Fibroblast of pulmonary artery (primary cell): ENCODE measurements at places on chromosomes 13 and 19.
A peak's percentile ranks its signal among the peaks of the same experiment; 100 is the strongest.

DNA sequence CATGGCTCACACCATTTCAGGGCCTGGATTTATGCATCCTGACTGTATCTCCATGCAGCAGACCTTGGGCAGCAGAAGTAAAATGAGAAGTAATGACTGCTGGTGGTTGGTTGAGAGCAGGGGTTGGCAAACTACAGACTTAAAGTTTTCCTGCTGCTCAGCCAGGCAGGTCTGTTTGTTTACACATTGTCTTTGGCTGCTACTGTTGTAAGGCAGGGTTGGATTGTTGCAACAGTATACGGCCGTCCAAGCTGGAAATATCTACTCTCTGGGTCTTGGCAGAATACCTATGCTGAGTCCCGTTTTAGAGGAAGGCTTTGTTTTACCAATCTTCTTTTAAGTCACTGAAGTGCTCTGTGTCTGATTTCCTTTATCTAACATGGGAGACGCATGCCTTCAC is 13.5 kb downstream of the SNRNP70 start:
- DNase-seq = no peak

DNA sequence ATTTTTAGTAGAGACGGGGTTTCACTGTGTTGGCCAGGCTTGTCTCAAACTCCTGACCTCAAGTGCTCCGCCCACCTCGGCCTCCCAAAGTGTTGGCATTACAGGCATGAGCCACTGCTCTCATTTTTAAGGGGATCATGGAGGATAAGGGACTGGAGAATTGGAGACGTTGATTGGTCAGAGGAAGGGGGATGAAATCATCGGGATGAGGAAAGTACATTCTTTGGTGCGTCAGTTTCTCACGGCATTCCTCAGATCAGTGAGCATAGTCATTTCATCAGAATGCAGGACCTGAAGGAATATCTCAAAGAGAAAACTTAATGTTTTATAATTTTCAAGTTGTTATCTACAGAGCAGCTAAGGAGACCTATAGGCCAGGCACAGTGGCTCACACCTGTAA is 14.0 kb downstream of the ZNF114 start:
- DNase-seq = peak; percentile 90

DNA sequence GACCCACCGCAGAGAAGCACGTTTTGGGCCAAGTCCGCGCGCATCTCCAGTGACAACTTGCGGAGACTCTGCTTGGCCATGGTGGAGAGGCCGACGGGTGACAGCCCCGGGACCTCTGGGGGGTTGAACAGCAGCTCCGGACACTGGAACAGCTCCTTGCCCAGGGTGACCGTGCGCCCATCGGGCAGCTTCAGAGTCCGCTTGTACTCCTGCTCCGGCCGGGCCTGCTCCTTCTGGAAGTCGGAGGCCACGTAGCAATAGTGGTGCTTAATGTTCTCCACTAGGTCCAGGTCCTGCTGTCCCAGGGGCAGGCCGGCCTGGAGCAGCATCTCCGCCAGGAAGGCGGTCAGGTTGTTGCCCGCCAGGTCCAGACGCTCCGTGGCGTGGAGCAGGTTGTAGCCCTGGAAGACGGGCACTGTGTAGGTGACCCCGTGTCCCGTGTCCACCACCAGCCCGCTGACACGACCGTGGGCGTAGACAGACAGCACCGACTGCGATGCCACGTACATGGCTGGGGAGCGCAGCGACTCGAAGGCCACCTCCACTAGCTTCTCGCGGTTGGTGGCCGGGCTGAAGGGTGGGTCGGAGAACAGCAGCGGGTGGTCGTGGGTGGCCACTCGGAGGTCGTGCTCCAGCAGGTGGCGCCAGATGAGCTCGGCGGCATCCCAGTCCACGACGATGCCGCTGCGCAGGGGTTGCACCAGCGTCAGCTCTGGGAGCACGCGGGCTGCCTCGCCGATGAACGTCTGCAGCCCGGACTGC is 743 bp downstream of the ACTL9 start:
- no peak for DNase-seq

DNA sequence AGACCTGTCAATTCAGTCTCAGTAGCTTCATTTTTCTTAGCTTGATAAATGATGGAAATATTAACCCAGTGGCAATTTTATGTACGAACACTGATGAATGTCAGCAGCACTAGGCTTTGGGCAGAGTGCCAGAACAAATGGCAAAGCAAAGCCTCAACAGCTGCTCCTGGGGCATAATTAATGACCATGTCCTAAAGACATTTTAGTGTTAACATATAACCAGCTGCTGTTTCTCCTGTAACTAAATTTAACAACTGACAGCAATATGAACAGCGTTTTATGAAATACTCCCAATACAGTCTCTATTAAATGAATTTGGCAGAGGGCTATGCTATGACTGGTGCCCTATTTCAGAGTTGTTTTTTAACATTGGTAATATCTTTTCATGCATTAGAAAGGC is 47.1 kb downstream of the ZNF568 start:
- DNase-seq = no peak

GRCh38 chr13:102322211-102322610 is 79.6 kb downstream of the FGF14 start:
- no peak for DNase-seq

- DNase-seq = peak; percentile 58
These were observed 9.3 kb upstream of the HIF3A start for GRCh38 chr19:46287585-46287984.

DNA sequence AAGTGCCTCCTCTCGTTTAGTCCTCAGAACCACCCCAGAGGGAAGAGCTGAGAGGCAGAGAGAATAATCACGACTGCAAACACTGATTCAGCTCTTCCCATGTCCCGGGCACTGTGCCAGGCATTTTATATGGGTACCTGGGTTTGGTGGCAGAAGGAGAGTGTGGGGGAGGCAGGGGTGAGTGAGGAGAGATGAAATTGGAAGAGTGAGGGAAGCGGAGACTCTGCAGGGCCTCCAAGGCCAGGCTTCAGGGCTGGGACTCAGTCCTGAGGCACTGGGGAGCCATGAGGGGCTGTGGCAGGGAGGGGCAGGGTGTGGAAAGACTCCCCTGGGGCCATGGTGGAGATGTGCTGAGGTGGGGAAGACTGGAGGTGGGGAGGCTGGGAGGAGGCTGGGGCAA is 8.7 kb downstream of the SYNGR4 start:
- no peak for DNase-seq

- no peak for DNase-seq
These were observed 135.2 kb downstream of the DCT start for GRCh38 chr13:94344126-94344818.

DNA sequence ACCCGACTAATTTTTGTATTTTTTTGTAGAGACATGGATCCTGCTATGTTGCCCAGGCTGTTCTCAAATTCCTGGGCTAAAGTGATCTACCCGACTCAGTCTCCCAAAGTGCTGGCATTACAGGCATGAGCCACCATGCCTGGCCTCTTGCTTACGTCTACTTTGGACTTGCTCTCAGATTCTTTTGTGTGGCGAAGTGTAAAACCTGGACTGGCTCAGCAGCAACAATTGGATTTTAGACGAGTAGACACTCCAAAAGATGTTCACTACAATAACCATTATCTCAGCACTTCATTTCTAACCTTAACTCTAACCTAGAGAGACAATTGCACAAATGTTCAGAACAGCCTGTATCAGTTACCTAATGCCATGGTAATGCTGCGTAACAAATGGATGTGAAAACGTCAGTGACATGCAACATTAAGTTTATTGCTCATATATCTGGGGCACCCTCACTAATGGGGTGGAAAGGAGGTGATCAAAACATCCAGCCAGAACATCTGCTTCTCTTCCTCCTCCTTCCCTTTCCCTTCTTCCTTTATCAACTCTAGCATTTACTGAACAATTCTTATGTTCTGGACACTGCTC is 124.9 kb upstream of the MRI1 start:
- no peak for DNase-seq

GRCh38 chr19:53195265-53195903 is 2.2 kb upstream of the ZNF665 start:
- peak; percentile 89 for DNase-seq

- DNase-seq = no peak
These were observed 53.6 kb upstream of the FAM124A start for GRCh38 chr13:51168623-51169022.

GRCh38 chr19:48379058-48379457 is 12.3 kb downstream of the KDELR1 start:
- no peak for DNase-seq

DNA sequence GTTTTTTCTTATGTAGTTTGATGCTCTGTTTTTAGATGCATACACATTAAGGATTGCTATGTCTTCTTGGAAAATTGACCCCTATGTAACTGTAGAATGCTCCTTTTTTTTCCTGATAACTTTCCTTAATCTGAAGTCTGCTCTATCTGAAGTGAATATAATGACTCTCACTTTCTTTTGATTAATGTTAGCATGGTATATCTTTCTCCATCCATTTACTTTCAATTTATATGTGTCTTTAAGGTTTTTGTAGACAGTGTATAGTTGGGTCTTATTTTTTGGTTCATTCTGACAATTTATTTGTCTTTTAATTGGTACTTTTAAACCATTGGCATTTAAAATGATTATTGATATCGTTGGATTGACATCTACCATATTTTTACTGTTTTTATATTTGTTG is 92.3 kb downstream of the URI1 start:
- DNase-seq = no peak

GRCh38 chr19:52662631-52663030 is 24.5 kb upstream of the ZNF83 start:
- DNase-seq = no peak

GRCh38 chr13:112447761-112448603 is 71.8 kb downstream of the SPACA7 start:
- DNase-seq = no peak

GRCh38 chr13:30196025-30196424 is 111.3 kb downstream of the KATNAL1 start:
- DNase-seq = peak; percentile 8

GRCh38 chr19:2524840-2525723 is 49.2 kb downstream of the GADD45B start:
- peak; percentile 39 for DNase-seq

DNA sequence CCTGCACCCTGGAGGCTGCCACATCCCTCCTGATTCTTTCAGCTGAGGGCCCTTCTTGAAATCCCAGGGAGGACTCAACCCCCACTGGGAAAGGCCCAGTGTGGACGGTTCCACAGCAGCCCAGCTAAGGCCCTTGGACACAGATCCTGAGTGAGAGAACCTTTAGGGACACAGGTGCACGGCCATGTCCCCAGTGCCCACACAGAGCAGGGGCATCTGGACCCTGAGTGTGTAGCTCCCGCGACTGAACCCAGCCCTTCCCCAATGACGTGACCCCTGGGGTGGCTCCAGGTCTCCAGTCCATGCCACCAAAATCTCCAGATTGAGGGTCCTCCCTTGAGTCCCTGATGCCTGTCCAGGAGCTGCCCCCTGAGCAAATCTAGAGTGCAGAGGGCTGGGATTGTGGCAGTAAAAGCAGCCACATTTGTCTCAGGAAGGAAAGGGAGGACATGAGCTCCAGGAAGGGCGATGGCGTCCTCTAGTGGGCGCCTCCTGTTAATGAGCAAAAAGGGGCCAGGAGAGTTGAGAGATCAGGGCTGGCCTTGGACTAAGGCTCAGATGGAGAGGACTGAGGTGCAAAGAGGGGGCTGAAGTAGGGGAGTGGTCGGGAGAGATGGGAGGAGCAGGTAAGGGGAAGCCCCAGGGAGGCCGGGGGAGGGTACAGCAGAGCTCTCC is 6.9 kb upstream of the CEACAM5 start:
- DNase-seq = no peak

GRCh38 chr13:25149711-25150110 is 22.4 kb downstream of the AMER2 start:
- no peak for DNase-seq

DNA sequence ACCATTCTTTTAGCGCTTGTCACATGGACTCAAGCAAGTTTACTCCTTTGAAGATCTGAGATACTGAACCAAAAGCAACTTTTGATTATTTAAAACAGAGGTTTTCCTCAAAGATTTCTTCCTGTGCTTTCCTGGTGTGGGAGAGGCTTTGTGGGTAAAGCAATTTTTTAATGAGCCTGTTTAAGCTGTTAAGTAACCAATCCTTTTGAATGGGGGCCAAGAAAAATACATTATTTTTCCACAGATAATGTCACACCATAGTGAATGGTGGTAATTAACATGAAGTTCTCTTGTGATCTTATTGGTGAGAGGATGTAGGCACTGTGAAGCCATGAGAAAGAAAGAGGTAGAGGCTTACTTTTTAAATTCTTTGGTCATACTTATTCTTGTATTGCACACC is 55.8 kb upstream of the OBI1 start:
- no peak for DNase-seq

- DNase-seq = no peak
These were observed 1.8 kb upstream of the NOVA2 start for GRCh38 chr19:45975306-45976070.
